Activated naive CD4-positive, alpha-beta T cell treated with anti-CD3 and anti-CD28 coated beads for 36 hours (primary cell): ENCODE measurements at places on chromosomes 4 and X. TPM values are rescaled to one million over a fixed set of nuclear protein-coding genes. Genes with fewer than 3 reads are reported as not detected.

MAGEE1 gene
- 3.0 TPM for total RNA-seq

PCDH19 gene
- total RNA-seq: not detected

STBD1 gene
- not detected for total RNA-seq

DNA sequence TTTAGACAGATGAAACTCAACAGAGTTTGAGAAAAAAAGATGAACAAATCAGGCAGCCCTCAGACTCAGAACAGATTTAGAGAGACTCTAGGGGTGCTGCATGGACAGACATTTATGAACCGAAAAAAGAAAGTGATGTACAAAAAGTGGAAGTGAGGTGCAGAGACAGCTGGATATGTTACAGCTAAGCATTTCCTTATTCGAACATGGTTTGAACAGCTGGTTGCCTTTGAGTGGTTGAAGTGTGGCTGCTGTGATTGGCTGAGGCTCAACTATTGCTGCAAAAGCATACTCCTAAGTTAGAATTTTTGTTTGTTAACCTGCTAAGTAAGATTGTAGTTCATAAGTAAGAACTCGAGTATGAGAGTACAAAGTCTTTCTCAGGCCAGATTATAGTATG, 331.5 kb upstream of the PABPC4L start:
- H3K27me3 ChIP-seq: no peaks in the 10 kb centered on the region
- no peak for DNase-seq
- no peak overlapping the region for H3K4me3 ChIP-seq
- H3K27ac ChIP-seq: no peak overlapping the region
- H3K36me3 ChIP-seq: no peaks in the 10 kb centered on the region
- H3K4me1 ChIP-seq: no peaks in the 10 kb centered on the region

DNA sequence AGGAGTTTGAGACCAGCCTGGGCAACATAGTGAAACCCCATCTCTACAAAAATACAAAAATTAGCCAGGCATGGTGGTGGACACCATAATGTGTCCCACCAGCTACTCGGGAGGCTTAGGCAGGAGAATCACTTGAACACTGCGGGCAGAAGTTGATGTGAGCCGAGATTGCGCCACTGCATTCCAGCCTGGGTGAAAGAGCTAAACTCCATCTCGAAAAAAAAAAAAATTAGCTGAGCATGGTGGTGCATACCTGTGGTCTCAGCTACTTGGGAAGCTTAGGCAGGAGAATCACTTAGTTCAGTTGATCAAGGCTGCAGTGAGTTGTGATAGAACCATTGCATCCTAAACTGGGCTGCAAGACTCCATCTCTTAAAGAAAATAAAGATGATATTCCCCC, 91.2 kb downstream of the PLS3 start:
- H3K27ac ChIP-seq: no peak overlapping the region
- H3K27me3 ChIP-seq: no peaks in the 10 kb centered on the region
- H3K4me3 ChIP-seq: no peak overlapping the region

GRCh38 chrX:107565931-107566603, 62.2 kb upstream of the PRPS1 start:
- H3K27ac ChIP-seq: no peak overlapping the region
- DNase-seq: no peak
- no peaks in the 10 kb centered on the region for H3K4me1 ChIP-seq
- no peak overlapping the region for H3K4me3 ChIP-seq

- H3K27ac ChIP-seq: no peak overlapping the region
- no peak for DNase-seq
- H3K4me1 ChIP-seq: no peaks in the 10 kb centered on the region
- H3K27me3 ChIP-seq: no peaks in the 10 kb centered on the region
- H3K4me3 ChIP-seq: no peak overlapping the region
- H3K36me3 ChIP-seq: no peaks in the 10 kb centered on the region
Measured at GRCh38 chrX:136076942-136077341, 70.4 kb upstream of the FHL1 start.

- peaks cover 26% of the 10 kb centered on the region for H3K36me3 ChIP-seq
- no peak for DNase-seq
- no peak overlapping the region for H3K4me3 ChIP-seq
- no peaks in the 10 kb centered on the region for H3K27me3 ChIP-seq
- H3K27ac ChIP-seq: no peak overlapping the region
Measured at GRCh38 chr4:8457646-8458252, 17.2 kb downstream of the TRMT44 start.

DNA sequence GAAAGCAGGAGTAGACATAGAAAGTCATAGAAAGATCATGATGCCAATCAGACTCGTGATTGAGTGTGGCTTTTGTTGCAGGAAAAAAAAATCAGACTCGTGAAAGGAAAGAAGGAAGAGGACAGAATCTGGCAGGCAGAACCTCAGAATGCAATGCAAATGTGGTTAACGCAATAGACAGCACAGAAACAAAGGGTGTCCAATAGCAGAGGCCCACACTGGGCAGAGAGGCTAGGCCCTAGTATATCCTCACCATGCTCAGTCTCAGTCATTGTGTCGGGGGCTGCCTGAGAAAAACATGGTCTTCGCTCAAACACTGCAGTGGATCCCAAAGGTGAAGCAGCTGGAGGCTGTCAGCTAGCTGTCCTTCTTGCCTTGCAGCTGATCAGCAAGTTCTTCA, 102.8 kb upstream of the MAOA start:
- no peaks in the 10 kb centered on the region for H3K36me3 ChIP-seq
- H3K27ac ChIP-seq: no peak overlapping the region
- no peaks in the 10 kb centered on the region for H3K27me3 ChIP-seq
- H3K4me1 ChIP-seq: no peaks in the 10 kb centered on the region

GRCh38 chr4:6464842-6465588, 7.4 kb downstream of the PPP2R2C start:
- DNase-seq: no peak
- no peak overlapping the region for H3K27ac ChIP-seq
- H3K36me3 ChIP-seq: no peaks in the 10 kb centered on the region
- no peak overlapping the region for H3K4me3 ChIP-seq
- no peaks in the 10 kb centered on the region for H3K4me1 ChIP-seq
- peaks cover 23% of the 10 kb centered on the region for H3K27me3 ChIP-seq

- peaks cover 16% of the 10 kb centered on the region for H3K27me3 ChIP-seq
- no peaks in the 10 kb centered on the region for H3K4me1 ChIP-seq
- no peak overlapping the region for H3K4me3 ChIP-seq
- no peak overlapping the region for H3K27ac ChIP-seq
- DNase-seq: no peak
Measured at GRCh38 chr4:3809451-3810110, 43.4 kb downstream of the ADRA2C start.

GRCh38 chr4:113437129-113437528, 324.4 kb downstream of the CAMK2D start:
- H3K4me1 ChIP-seq: peaks cover 14% of the 10 kb centered on the region
- no peaks in the 10 kb centered on the region for H3K27me3 ChIP-seq
- no peak for DNase-seq

DNA sequence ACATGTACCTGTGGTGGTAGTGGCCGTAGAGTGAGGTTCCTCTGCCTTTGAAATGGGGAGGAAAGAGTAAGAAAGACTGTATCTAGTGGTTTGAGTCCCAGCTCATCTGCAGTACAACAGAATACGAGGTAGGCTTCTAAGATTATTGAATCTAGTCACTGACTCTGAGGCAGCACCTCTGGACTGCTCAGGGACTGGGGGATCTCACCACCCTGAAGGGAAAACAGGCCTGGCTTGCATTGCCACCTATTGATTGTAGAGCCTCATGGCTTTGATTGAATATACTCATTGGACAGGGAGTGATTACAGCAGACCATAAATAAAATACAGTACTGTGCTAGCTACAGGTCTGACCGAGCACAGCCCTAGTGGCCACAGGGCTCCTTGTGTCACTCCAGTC, 50.5 kb downstream of the GPR174 start:
- H3K4me1 ChIP-seq: peaks cover 17% of the 10 kb centered on the region
- DNase-seq: peak; percentile 27
- no peaks in the 10 kb centered on the region for H3K27me3 ChIP-seq
- peaks cover 26% of the 10 kb centered on the region for H3K36me3 ChIP-seq

DNA sequence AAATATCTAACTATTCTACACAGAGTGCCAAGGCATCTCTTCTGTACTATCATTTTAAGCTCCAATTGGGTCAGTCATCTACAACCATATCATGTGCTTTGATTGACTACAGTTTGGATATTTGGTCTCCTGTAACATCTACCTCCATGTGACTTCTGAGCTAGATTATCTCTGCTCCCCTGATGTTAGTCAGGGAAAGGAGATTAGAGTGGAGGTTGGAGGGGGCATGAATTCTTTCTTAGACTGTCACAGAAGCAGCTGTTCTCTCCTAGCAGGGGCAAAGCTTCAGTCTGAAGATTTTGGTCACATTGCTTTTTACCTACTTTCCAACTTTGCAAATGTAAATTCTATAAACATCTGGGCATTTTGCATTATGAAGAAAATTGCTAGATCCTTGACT, 62.6 kb upstream of the C4orf54 start:
- H3K36me3 ChIP-seq: no peaks in the 10 kb centered on the region
- no peak for DNase-seq
- no peak overlapping the region for H3K4me3 ChIP-seq
- H3K4me1 ChIP-seq: no peaks in the 10 kb centered on the region
- H3K27ac ChIP-seq: no peak overlapping the region
- peaks cover 2% of the 10 kb centered on the region for H3K27me3 ChIP-seq

DNA sequence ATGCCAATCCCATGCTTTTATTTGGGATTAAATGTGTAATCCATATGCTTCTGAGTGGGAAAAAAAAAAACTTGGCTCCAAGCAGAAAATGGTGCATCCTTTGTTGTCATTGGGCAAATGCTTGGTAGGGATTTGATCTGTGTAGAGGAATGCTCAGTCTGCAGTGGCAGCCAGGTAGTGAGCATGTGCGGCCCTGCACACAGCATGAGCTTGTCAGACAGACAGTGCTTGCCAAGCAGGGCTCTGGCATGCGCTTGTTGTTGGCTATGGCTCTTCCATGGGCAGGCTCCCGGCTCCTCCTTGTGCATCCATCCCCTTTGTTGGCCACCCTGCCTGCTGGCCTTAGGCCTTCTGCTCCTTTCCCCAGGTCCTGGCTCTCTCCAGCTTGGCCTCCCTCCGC, 130.3 kb downstream of the GPR143 start:
- no peak for DNase-seq
- no peaks in the 10 kb centered on the region for H3K27me3 ChIP-seq
- no peak overlapping the region for H3K27ac ChIP-seq
- peaks cover 1% of the 10 kb centered on the region for H3K36me3 ChIP-seq
- no peak overlapping the region for H3K4me3 ChIP-seq

DNA sequence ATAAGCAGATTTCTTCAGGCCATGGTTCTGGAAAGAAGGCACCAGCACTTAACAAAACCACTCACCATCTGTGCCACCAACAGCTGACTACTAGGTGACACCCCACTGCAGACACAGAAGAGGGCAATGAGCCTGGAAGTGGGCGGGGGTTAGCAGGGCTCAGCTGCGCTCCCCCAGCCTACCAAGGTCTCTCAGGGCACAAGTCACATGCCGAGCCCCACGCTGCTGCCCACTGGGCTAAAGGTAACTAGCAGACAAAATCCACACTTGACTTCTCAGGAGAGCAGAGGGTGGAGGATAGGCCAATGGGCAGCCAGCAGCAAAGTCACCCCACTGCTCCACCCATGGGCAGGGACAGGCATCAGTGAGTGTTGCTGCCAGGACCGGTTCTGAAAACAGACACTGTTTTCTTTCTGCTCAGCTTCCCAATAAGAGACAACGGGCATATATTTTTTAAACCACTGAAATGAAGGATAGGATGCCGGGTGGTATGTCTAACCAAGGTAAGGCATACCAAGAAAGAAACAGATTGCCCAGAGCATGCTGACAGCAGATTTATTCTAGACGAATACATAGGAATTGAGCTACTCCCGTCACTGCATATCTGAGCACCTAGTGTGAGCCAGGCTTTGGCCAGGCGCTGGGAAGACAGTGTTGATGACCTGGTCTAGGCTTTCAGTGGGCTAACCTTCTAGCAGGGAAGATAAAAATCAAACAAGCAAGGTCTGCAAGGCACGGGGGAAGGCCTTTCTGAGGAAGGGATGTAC, 20.1 kb downstream of the ACSL1 start:
- no peak for DNase-seq
- H3K27ac ChIP-seq: no peak overlapping the region
- H3K27me3 ChIP-seq: no peaks in the 10 kb centered on the region
- H3K4me3 ChIP-seq: no peak overlapping the region

GRCh38 chr4:6450709-6451108, 21.7 kb downstream of the PPP2R2C start:
- DNase-seq: no peak
- H3K27ac ChIP-seq: no peak overlapping the region
- no peaks in the 10 kb centered on the region for H3K4me1 ChIP-seq
- H3K4me3 ChIP-seq: no peak overlapping the region

DNA sequence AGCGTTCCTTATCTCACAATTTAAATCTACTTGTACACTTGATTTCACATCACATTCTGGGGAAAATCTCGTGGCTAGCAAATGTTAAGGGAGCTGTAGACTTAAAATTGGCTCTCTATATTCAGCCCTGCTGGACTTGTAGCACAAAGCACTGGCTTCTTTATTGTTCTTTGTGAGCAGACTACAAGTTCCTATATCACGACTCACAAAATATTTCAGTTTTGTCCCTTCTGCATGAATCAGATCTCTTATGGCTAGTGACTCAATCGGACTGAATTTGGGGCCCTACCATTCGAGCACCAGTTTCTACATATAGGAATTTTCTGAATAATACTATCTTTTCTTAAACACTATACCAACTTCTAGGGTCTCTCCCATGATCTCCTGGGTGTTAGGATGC, 390.1 kb downstream of the ADAM29 start:
- DNase-seq: no peak
- H3K4me1 ChIP-seq: no peaks in the 10 kb centered on the region
- H3K27ac ChIP-seq: no peak overlapping the region

DNA sequence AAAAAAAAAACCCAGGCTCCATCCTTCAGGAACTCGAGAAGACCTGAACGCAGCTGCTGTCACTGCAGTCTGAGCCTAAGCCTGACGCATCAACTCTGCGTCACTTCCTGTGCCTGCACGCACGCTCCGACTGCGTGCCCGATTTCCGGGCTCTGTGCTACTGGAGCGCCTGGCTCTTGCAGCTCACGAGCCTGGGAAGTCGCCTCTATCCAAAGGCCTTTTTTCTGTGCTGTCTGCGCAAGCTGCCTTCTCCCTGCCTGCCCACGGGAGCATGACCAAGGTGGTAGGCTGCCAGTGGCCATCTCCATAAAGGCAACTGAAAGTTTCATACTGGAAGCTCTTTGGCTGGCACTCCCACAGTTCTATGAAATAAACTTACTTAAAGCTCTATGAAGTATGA, 9.9 kb upstream of the GASK1B start:
- no peaks in the 10 kb centered on the region for H3K4me1 ChIP-seq
- no peaks in the 10 kb centered on the region for H3K27me3 ChIP-seq
- H3K27ac ChIP-seq: no peak overlapping the region
- DNase-seq: no peak

- peaks cover 6% of the 10 kb centered on the region for H3K4me1 ChIP-seq
- no peak for DNase-seq
- H3K27me3 ChIP-seq: no peaks in the 10 kb centered on the region
- H3K4me3 ChIP-seq: no peak overlapping the region
- no peaks in the 10 kb centered on the region for H3K36me3 ChIP-seq
Measured at GRCh38 chr4:80610199-80610598, 274.7 kb downstream of the CFAP299 start.
